ENCODE measurements at places on chromosomes 5 and 9. TPM values are rescaled to one million over a fixed set of nuclear protein-coding genes. Genes with fewer than 3 reads are reported as not detected.

DNA sequence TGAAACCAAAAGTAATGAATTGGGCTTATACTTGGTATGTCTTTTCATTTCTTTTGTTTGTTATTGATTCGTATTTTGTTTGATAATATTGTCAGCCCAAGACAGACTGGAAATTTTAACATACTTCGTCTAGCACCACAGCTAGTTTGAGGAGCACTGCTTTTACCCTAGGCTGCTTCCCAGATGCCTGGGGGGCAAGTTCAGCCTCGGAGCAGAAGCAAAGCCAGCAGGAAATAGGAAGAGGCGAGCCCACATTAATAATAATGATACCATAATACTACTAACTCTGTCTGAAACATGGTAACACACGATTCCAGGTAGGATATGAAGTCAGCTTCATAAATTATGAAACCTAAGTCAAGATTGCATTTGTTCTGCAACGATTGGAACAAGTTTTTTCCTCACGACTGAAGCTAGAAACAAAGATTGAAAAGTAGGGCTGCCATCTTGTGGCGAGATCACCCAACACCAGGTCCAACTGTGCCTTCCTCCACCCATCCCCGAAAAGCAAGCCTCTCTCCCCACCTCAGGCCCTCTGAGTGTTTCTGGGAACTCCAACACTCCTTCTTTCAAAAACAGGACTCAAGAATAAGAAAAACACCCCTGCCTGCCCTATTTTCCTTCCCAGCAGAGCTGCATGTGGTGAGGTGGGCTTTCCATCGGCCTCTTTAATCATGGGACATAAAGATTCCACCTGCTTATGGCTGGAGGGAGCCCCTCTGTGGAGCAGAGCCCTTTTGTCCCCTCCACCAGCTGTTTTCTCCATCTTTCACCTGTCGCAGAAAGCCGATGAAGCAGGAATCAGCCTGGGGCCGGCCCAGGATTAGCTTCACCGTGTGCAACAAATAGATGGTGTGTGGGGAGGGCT, 236.4 kb downstream of the CAAP1 start:
- peak; percentile 4 for DNase-seq

DNA sequence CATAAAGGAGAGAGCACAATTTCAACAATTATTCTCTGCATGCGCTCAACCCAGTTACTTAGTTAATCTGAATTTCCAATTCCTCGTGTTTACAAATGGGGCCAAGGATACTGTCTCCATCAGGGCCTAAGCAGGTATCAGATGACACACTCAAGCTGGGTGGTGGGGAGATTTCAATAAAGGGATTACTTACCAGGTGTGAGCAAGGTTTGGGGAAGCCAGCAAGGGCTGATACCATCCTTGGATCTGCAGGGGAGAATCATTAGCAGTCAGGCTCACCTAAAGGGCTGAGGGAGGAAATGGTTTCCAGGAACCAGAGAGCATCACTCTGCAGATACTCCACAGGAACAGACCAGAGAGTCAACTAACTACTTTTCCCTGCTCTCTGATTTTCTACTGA, 487.1 kb downstream of the NTRK2 start:
- DNase-seq = no peak

- DNase-seq = peak; percentile 73
Observed at GRCh38 chr5:10352430-10353240, 860 bp upstream of the MARCHF6 start.

DNA sequence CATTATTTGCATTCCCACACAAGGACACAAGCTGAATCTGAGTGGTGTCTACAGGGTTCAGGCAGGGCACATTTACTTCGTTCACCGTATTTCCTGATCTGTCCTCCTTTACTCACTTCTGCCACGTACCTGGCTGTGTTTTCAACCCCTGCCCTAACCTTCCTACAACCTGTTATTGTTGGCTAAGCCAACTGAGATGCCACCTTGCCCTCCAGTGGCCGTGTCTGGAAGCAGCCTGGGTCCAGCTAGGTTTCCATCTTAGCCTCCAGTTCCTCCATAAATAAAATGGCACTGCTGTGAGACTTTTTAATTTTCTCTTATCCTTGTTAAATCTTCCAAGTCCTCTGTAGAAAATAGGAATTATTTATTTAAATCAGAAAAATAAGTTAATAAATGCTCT, 64.8 kb downstream of the ATP10B start:
- DNase-seq = no peak

- DNase-seq = no peak
Observed at GRCh38 chr5:80156156-80156555, 99.7 kb downstream of the SERINC5 start.

- no peak for DNase-seq
Observed at GRCh38 chr5:36337597-36337996, 35.9 kb upstream of the RANBP3L start.

DNA sequence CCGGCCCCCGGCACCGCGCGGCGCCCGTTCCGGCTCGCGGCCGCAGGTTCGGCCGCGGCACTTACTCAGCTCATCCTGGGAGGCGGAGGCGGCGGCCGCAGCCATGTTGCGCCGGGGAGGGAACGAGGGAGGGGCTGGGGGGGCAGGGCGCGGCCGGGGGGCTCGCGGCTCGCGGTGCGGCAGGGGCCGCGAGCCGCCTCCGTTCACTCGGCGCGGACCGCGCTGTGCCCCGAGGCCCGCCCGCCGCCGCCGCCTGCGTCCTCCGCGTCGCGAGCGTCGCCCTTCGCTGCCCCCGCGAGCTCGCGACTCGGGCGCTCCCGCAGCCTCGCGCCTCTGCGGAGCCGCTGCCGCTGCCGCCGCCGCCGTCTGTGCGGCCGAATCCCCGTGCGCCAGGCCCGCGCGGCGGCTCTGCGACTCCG, 735 bp downstream of the ECPAS start:
- DNase-seq = no peak

- DNase-seq = no peak
Observed at GRCh38 chr5:173771121-173771724, 116.9 kb upstream of the CPEB4 start.

GRCh38 chr9:135199489-135199888, 112.0 kb downstream of the OLFM1 start:
- no peak for DNase-seq

DNA sequence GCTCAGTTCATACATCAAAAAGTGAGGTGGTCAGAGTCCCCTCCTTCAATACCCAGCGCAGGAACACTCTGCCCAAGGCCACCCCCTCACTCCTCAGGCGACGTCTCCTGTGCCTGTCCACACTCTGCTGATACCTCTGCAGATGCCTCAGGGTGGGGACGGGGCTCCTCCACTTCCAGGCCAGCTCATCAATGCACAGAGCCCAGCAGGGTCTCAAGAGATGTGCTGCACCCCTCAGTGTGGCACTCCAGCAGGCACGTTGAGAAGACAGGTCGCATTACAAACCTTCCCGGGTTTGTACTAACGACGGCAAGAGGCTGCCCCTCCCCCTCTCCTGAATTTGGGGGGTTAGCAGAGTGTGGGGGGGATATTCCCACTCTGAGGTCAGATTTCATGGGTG, 128.5 kb downstream of the ZNF354C start:
- DNase-seq = no peak

GRCh38 chr9:81729135-81729534, 39.8 kb upstream of the TLE1 start:
- no peak for DNase-seq

- no peak for DNase-seq
Observed at GRCh38 chr9:100029251-100029650, 69.5 kb downstream of the ERP44 start.

DNA sequence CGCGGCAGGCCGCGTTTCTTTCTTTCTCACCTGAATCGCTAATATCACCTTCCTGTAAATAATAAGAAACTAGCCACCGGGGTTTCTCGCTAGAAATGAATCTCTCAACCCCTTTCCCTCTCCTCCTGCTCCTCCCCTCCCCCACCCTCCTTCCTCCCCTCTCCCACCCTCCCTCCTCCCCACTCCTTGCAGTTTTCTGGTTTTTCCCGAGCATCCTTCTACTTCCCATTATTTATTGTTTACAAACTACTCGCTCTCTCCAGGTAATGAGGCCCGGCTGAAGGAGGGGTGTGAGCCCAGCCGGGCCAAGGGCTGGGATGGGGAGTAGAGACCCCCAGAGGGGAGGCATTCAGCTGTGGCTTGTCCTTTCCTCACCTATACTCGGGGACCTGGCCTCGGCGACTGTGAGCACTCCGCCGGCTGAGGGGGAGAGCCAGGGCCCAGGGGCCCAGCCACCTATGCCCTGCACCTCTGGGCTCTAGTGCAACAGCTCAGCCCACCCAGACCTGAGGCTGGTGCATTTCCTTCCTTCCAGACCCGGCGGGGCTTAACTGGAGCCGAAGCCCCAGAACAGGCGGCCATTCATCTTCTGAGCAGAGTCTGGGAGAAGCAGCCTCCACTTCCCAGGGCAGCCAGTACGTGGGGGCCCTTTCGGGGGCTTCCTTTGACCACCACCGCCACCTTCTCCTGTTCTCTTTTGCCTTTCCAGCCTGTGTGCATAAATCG, 2.1 kb upstream of the IRX4 start:
- no peak for DNase-seq

GRCh38 chr9:117992006-117992405, 287.8 kb downstream of the TLR4 start:
- DNase-seq = no peak

DNA sequence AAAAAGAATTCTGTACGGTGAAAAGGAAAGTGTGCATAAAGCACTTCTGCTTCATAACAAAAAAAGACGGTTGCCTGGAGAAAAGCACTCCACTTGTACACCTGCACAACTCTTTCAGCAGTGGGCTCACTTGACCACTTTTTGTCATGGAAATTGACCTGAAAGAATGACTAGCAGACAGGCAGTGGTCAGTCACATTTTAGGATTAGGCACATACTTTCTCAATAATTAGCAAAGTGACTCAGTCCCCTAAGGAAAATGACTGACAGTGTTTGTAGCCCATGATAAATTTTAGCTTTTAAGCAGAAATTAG, 169.3 kb downstream of the FANCC start:
- no peak for DNase-seq

DNA sequence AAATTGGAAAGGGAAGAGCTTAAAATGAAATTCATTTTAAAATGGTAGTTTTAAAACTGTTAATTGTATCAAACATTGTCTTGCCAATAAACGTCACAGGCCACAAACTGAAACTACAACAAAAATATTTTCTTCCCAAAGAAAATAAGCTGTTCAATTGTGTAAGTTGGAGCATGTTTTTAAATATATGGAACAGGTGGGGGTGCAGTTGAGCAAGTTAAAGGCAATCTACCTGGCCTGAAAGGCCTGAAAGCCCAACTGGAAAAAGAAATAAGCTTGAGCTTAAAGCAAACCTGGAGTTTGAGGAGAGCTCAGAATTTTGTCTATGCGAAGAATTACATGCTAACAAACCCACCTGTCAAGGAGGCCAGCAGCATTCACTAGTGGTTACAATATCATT, 439.5 kb downstream of the ACTL7B start:
- DNase-seq = peak; percentile 15

DNA sequence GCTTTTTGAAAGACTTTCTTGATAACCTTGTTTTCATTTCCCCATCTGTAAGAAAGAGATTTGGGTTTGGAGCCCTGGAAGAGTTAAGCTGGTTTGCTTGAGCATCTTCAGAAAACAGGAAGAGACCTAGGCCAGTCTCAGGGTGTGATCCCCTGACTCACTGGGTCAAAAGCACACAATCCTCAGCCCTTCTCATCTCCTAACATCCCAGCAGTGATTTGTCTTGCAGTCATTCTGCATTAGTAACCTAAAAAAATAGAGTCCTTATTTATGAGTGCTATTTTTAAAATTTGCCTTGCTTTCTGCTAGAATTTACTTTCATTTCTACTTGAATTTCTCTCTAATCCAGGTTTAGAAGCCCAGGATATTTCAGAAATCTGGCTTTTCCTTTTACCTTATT, 16.4 kb upstream of the ARSB start:
- DNase-seq = peak; percentile 23

- DNase-seq = no peak
Observed at GRCh38 chr5:163861670-163862069, 356.3 kb downstream of the MAT2B start.

DNA sequence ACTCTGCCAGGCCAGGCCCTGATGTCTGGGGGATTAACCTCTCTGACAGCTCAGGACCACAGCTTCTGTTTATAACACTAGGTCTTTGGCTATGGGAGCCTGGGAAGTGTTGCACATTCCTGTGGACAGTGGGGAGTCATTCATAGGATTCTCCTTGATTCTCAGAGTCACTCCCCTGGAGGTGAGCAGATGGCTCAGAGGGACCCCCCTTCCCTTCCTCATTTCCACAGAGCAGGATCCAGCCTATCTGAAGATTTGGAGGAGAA, 60.2 kb downstream of the NRG2 start:
- DNase-seq = no peak

GRCh38 chr5:68007451-68007850, 208.1 kb upstream of the PIK3R1 start:
- DNase-seq = peak; percentile 95

DNA sequence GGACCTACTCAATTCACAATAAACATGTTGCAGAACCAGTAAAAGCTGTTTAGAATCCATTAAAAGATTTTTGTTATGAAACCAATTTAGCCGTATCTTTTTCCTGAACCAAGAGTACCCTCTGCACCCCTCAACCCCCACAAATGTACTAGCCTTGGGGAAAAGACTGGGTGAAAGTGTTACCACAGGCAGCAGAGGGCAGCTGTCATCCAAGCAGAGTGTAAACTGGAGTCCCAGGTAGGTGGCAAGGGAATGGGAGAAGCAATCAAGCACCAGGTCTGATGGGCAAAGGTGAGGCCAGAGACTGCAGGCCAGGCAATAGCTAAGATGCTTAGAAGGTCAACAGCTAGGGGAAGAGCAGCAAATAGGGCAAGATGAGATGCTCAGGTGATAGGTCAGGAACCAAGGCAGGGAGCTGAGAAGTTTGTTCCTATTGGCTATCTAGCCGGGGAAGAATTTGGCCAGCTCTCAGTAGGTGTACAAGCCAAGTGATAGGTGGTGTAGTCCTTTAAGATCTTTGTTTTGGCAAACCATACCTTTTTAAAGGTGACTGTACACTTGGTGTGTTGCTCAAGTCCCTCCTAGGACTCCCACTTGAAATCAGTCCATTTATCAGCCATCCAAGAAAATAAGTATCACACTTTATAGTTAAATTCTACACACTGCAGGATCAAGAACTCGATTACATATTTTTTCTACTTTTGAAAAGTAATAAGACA, 77.8 kb upstream of the CCDC112 start:
- DNase-seq = no peak

DNA sequence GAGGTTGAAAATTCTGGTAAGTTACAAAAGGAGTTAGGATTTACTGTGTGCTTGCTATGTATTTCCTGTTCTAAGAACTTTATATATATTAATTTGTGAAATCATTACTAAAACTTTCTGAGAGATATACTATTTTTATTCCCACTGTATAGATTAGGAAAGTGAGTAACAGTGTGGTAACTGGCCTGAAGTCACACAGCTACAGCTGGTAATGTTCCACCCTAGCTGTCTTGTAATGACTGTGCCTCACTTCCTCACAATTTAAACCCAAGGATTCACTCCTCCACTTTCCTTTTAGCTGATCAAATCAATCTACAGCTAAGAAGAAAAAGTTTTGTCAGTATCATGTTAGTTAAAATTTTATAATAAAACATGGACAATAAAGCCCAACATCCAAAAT, 278.8 kb downstream of the GAS1 start:
- DNase-seq = no peak

- DNase-seq = no peak
Observed at GRCh38 chr5:155733935-155734334, 593.0 kb upstream of the SGCD start.

- no peak for DNase-seq
Observed at GRCh38 chr5:7756453-7756852, 94.5 kb downstream of the CFAP90 start.

The SAXO1 gene
- not detected for polyA plus RNA-seq

The LOX gene
- polyA plus RNA-seq = 136 TPM

The PDE8B gene
- polyA plus RNA-seq = 0.18 TPM

The FNIP1 gene
- 30.7 TPM for polyA plus RNA-seq

The ANKRD34B gene
- not detected for polyA plus RNA-seq

The C9orf152 gene
- polyA plus RNA-seq = not detected

The MIGA2 gene
- 9.8 TPM for polyA plus RNA-seq

The TOR2A gene
- 5.0 TPM for polyA plus RNA-seq
